Mesothelial cell of epicardium (in vitro differentiated cells): ENCODE measurements at places on chromosomes 11 and 22. TPM values are rescaled to one million over a fixed set of nuclear protein-coding genes. Genes with fewer than 3 reads are reported as not detected.

DNA sequence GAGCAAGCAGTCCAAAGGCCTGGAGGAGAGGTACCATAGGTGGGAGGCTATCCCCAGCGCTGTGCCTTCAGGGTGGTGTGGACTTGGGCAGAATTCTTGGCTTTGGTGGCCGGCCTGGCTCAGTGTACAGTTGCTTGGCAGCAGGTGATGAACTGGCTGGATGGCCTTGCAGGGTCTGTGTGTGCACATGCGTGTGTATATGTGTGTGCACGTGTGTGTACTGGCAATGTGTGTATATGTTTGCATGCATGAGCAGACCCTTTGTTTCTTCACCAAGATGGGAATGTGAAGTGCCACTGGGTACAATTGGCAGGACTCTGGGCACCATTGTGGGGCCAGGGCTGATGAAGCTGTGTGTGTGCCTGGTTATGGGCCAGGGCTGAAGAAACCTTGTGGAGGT lies 53.0 kb downstream of the CEP164 start:
- DNase-seq, result no peak

DNA sequence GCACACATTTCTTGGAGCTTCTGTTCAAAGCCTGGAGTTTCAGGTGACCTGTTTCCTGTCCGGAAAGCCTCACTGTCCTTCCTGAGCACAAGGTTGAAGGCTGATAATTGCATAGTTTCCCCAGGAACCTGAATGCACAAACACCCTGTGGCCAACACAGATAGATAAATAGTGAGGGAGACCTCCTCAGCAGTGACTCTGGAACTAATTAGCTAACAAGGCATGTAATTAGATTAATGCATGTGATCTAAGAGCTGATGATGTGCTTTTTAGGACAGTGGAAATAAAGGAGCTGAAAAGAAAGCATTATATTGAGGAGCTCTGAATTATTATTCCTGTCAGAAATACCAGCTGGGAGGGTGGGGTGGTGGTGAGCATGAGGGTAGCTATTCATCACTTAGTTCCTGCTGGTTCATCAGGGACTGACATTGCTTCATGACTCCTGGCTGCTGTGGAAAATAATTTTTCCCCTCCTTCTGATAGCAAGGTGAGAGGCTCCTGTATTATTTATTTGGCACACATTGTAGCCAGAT lies 101.1 kb downstream of the NELL1 start:
- DNase-seq, result no peak

DNA sequence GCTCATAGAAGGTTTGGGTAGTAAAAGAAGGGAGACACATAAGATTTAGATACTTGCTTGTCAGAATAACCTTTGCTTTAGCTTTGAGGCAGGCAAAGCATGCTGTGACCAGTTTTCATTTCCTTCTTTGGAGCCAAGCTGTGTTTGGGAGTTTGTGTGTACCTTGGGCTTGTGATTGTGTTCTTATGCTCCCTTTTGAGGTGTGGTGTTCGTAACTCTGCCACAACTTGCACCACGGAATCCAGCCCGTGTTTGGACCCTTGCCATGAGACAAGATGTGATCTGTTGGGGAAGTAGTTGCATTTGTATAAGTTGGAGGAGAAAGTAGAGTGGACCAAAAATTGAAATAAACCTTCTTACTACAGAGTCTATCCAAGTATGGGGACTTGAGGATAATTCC lies 34.0 kb downstream of the BMAL1 start:
- DNase-seq, result no peak

GRCh38 chr22:41198027-41198580 lies 7.0 kb upstream of the L3MBTL2 start:
- no peak for DNase-seq

GRCh38 chr11:126545057-126545555 lies 189.6 kb downstream of the ST3GAL4 start:
- DNase-seq, result no peak

The MICALL1 gene
- total RNA-seq, result 47.2 to 51.7 TPM (median 48.2 TPM) in 3 replicates

The OR5D16 gene
- total RNA-seq, result not detected in 3 replicates

The CHRNA10 gene
- 2.6 to 2.9 TPM (median 2.9 TPM) in 3 replicates for total RNA-seq
